ENCODE measurements at places on chromosomes 2 and 18.

GRCh38 chr2:98457045-98457696 is 12.5 kb downstream of the INPP4A start:
- DNase-seq, result no peak

DNA sequence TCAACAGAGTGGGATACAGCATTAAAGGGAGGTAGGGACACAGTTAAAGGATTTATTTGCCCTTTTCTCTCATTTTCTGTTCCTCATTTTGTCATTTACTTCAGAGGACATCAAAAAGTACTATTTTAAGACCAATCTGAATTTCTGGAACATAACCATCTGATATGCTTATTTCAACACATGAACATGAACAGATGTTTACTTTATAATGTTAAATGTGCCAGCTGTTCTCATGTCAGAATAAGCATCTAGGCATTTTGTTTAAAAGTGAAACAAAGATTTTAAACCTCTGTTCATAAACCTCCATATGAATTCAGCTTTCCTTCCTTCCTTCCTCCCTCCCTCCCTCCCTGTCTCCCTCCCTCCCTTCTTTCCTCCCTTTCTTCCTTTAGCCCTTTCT is 677.7 kb downstream of the CNTNAP5 start:
- no peak for DNase-seq

- DNase-seq, result no peak
Measured at GRCh38 chr2:21822505-21822904, 698.7 kb downstream of the TDRD15 start.

GRCh38 chr18:35387152-35387571 is 10.0 kb upstream of the ZNF396 start:
- DNase-seq, result no peak

Data from activated naive CD4-positive, alpha-beta T cell (primary cell).